ENCODE measurements at places on chromosomes 7 and 10.

DNA sequence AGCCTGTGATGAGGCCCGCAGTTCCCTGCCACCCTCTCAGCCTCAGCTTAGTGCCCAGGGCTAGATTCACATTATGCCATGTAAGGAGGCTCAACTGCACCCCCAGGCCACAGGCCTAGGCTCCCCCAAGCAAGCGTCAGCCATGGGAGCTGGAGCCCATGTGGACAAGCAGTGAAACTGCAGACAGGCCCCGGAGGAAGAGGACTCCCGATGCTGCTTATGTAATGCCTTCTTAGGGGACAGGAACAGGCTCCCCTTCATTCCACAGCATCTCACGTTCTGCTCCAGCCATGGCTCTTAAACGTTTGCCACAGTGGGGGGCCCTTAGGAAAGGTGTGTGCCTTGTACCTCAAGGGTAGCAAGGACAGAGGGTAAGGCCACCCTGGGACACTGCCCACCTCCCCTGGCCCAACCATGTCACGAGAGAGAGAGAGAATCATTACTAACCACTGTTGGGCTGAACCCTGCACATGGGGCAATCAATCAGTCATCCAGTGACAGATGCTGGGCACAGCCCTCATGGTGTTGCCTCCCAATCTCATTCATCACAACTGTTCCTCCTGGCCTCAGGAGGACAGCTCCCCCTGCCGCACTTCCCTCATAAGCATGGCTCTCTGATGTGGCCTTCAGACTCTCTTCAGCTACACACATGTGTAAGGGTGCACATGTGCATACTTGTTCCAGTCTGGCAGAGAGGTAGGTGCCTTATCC is 263.0 kb downstream of the GRID1 start:
- no peak for DNase-seq

DNA sequence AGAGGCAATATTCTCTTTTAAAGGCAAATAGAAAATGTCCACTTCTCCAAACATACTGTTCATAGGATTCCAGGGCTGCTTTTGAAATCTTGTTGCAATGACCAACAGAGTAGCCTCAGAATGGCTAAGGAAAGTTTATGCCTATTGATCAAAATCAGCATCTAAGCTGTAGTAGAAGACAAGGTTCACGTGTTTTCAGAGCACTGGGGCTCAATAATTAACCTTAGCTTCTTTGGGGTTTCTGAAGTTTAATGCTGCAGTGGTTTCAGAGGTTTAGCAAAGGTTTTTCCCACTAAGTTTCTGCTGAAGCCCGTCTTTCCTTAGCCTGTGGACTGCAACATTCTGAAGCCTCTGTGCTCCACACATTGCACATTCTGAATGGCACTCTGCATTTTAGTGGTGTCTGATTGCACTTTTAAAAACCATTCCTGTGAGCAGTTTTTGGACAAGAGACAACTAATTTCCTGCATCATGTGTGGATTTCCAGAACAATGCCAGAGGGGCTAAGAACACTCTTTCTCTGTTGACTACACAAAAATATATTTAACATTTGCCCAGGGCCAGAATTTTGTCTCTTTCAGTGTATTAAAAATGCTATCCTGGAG is 342.5 kb downstream of the PTEN start:
- no peak for DNase-seq

- DNase-seq = no peak
These were observed 87.9 kb upstream of the PLXDC2 start for GRCh38 chr10:19728376-19728775.

DNA sequence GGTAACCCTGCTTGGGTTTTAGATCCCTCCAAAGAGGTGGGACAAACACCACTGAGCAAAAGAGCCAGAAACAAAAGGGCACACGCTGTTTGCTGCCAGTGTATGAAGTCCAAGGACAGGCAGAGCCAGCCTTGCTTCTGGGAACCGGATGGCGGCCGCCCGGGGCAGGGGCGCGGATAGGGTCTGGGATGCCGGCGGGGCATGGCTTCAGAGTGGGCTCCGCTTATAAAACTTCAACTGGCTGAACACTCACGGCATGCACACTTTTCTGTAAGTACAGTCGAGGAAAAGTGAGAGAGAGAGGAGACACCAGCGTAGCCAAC is 62.6 kb downstream of the ASB13 start:
- no peak for DNase-seq

GRCh38 chr7:46385662-46386309 is 464.7 kb upstream of the IGFBP3 start:
- no peak for DNase-seq

DNA sequence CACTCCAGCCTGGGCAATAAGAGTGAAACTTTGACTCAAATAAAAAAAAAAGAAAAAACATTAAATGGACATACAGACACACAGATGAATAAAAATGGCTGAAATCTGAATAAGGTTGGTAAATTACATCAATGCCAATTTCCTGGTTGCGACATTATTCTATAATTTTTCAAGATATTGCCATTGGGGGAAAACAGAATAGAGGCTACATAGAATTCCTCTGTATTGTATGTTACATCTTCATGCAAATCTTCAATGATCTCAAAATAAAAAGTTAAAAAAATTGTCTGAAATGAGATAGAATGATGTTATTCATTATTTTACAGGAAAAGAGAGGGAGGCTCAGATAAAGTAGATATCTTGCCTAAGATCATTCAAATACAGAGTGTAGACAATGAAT is 234.0 kb downstream of the SDHAF3 start:
- DNase-seq = no peak

DNA sequence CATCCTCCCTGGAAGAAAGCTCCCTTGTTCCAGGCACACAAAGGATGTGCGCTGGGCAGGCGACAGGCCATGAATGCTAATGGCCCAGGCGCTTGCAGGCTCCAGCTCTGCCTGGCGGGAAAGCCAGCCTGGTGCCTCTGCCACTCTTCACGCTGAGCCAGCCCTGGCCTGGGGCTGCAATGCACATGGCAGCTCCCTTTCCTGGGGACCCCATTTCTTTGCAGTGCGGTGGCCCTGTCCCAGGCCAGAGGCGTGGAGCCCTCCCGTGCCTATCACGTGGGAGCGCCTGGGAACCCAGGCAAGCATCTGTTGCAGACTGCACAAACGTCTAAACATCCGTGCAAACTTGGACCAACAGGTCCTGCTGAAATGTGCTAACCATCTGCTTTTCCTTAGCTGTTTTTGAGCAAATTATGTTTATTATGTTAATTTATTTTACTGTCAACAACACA is 152.1 kb upstream of the LYZL2 start:
- no peak for DNase-seq

GRCh38 chr7:114819616-114820362 is 102.1 kb upstream of the MDFIC start:
- no peak for DNase-seq
